ENCODE measurements at places on chromosomes 1 and 21.

DNA sequence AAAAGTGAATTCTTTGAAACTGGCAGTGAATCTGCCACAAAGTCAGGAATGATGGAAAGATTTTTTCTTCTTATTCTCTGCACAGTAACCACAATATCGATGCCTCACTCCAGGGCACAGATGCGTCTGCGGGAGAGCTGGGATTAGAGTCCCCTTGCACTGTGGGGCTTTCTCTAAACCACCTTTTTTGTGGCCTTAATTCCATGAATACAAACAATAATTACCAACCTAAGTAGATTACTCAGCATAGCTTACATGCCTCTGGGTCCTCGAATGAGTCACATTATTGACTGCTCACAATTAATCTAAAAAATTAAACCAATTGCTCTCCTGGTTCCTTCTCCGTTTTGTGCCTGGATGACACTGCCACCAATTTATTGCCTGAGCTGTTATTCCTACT, 125.8 kb downstream of the KAZN start:
- no peak for DNase-seq

DNA sequence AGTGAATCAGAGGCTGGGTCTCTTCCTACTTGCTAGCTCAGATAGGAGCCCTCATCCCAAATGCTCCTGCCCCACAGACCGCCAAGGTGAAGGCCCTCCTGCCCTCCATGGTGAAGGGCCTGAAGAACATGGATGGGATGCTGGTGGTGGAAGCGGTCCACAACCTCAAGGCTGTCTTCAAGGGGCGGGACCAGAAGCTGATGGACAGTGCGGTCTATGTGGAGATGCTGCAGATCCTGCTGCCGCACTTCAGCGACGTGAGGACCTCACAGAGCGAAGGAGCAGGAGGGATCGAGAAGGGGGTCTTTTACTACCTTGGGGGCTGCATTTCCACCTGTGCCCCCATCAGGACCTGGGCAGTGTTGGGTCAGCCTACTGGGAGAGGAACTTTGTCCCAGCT, 14.6 kb upstream of the TTC4 start:
- no peak for DNase-seq

GRCh38 chr1:168554603-168555483, 11.0 kb upstream of the XCL2 start:
- DNase-seq: no peak

DNA sequence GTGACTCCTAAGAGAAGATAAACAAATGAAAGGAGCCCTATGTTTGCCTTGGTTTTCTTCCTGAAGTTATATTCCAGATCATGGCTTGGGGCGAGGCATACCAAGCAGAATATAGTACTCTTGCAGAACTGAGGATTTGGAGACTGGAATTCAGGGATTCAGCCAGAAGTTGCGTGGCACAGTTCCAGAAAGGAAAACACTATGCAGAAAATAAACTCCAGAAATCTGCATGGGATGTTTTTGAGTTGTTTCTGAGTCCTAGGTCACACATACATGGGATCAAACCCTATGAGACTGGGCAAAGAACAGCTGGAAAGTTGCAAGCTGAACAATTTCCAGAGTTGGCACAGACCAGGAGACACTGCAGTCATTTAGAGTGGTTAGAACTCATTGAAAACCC, 42.9 kb upstream of the IFFO2 start:
- DNase-seq: no peak

DNA sequence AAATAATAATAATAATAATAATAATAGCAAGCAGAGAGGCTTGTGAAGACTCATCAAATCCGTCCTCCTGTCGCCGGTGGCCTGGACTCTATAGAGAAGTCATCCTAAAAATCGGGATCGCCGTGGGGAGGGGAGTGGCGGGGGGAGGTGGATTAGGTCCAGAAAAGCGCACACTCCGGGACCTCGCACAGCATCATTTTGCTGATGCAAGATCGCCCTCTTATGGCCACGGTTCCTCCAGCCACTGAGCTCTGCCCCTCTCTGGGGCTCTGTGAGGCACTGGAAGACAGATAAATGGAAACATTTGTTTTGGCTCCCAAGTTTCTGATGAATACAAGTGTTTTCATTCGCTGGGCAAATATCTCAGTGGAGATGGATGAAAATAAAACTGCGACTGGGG, 612.0 kb downstream of the MATN1 start:
- peak; percentile 55 for DNase-seq

DNA sequence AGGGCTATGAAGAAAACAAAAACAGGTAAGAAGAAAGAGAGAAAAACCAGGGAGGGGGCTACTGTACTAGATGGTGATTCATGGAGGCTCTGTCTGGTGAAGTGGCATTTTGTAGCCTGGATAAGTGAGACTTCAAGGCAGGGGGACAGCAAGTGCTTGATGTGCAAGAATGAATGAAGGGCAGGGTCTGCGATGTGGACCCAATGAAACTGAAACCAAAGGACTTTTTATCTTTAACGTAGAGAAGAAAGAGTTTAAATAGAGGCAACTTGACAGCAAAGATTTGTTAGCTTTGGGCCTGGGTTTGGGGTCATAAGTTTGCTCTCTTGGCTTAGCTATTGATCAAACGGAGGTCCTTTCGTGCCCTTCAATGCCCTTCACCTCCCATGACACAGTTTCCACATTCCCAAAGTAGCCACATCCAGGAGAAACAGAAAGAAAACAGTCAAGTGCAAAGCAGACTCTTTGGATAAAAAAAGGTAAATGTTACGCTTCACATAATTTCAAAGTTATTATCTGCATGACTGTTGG, 291.0 kb downstream of the GRIK1 start:
- DNase-seq: no peak

DNA sequence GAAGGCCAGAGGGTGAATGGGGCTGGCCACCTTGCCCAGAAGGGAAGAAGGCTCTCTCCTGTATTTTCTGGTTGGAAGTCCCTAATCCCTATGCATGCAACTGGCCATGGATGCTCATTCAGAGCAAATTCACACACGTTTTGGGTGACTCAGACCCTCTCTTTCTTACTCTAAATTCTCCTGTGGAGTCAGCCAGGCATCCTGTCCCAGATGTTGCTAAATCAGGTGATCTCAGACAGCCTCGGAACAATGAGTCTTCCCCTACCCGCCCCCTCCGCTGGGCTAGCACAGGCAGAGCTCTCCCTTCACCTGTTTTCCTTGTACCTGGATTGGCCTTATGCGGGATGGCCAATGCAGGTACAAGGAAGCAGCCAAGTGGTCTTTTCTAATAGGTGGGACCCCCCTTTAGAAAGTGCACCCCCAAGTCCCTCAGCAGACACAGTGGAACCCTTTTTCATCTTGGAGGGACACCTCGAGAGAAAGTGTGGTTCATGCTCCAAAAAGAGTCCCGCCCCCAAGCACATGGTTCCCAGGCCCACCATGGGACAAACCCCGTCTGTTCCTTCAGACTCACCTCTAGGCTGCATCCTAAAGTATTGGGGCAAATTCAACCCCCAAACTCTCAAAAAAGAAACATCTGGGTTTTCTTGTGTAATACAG, 8.6 kb downstream of the S100A6 start:
- no peak for DNase-seq

DNA sequence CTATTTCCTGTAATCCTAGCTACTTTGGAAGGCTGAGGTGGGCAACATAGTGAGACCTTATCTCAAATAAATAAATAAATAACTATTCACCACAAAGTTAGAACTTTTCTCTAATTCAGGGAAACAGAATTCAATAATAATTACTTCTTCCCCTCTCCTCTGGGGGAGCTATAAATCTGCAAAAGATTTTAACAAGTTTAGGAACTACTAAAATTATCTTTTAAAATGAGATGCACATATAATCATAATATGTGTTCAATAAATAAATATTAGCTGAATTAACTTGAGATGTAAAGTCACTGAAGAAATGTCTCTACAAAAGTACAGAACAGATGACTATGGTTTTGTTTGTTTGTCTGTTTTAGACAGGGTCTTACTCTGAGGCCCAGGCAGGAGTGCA, 14.1 kb downstream of the WDR47 start:
- DNase-seq: peak; percentile 13

- DNase-seq: no peak
Observed at GRCh38 chr1:44557778-44558177, 116.5 kb downstream of the TMEM53 start.

GRCh38 chr1:11559591-11559970, 80.6 kb downstream of the DISP3 start:
- DNase-seq: no peak

GRCh38 chr1:77447669-77448068, 165.8 kb downstream of the AK5 start:
- no peak for DNase-seq

GRCh38 chr1:206012086-206012859, 9.1 kb upstream of the RAB7B start:
- peak; percentile 89 for DNase-seq

DNA sequence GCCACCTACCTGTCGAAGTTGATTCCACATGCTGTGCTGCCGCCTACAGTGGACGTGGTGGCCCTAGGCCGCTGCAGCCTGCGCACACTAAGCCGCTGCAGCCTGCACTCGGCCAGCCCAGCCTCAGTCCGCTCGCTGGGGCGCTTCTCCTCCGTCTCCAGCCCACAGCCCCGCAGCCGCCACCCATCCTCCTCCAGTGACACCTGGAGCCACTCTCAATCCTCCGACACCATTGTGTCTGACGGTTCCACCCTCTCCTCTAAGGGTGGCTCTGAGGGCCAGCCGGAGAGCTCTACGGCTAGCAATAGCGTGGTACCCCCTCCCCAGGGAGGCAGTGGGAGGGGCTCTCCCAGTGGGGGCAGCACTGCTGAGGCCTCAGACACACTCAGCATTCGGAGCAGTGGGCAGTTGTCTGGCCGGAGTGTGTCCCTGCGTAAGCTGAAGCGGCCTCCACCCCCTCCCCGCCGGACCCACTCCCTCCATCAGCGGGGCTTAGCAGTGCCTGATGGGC, 46.9 kb downstream of the YARS1 start:
- DNase-seq: no peak

DNA sequence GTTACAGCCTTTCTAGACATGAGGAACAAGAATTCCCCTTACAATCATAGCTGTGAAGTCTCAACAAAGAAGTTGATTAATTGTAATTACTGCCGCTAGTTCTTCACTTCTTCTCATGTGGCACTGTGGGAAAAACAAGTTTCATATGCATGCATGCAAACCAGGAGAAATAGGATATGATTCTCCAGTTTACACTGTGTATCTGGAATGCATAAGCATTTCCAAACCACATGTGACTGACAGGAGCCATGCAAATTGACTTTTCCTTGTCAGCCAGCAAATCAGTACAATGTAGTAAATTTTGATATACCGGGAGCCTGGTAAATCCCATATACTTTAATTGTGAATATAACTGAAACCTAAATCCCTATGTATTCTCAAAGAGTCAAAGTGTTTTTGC, 279.3 kb downstream of the PAPPA2 start:
- no peak for DNase-seq

All from hematopoietic multipotent progenitor cell treated with erythropoietin and hydrocortisone succinate and interleukin-3 and kit ligand, for 8 days (in vitro differentiated cells).